ENCODE measurements at places on chromosomes 3 and 15.

DNA sequence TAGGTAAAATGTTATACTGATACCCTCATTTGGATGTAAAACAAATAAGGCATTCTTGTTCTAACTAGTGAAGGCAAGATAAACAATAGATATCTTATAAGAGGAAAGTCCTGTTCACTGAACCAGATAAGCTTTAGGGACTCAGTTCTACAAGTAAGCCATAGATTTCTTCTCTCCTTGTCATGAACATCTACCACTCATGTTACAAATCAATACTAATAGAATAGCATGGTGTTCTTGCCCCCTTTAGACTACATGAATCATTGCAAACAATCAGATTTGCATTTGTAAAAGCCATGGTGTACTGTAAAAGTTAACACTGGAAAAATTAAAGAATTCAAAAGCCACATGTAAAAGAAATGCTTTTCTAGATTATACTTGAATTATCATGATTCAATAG lies 500.1 kb downstream of the NLGN1 start:
- H3K27me3 ChIP-seq: no peaks in the 10 kb centered on the region
- no peaks in the 10 kb centered on the region for H3K4me1 ChIP-seq
- DNase-seq: no peak
- H3K4me3 ChIP-seq: no peak overlapping the region
- no peak overlapping the region for H3K27ac ChIP-seq
- H3K36me3 ChIP-seq: no peaks in the 10 kb centered on the region

DNA sequence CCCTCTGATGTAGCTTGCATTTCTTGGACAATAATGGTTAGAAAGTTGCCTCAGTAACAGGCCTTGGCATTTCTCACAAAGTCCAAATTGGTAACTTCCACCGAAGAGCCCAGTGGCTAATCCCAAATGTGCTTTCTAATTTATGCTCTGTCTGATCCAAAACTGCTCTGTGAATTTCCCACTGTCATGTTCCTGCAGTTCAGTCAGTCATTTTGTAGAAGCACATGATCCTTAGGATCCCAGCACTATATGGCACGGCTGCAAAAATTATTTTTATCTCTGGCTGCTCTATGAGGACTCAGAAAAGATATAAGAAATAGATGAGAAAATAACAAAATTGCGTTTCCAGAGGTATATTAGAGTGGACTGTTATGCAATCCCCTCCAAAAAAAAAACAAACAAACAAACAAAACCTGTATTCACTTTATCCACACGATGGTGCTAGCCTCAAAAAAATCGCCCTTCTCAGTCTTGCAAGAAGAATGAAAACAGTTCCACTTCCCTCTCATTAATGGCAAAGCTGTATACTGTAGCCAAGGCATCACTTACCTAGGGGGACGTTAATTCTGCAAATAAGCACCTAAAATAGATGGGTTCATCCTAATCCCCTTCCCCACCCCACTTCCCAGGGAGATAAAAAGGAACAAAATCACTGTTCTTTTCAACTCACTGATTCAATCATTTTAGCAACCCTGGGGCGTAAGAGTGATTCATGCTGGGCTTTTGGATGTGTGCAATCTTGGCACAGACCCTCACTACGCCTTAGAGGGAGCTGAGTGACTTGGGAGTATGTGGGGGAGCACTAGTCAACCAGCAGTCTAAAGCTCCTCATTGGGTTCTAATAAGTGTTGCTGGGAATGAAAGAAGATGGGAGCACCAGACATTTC lies 61.3 kb downstream of the TMCO5A start:
- no peak overlapping the region for H3K4me3 ChIP-seq
- no peak for DNase-seq
- H3K27me3 ChIP-seq: peaks cover 16% of the 10 kb centered on the region
- no peak overlapping the region for H3K27ac ChIP-seq
- no peaks in the 10 kb centered on the region for H3K4me1 ChIP-seq

- no peaks in the 10 kb centered on the region for H3K4me1 ChIP-seq
- H3K4me3 ChIP-seq: no peak overlapping the region
- no peaks in the 10 kb centered on the region for H3K36me3 ChIP-seq
- DNase-seq: no peak
Measured at GRCh38 chr3:118541796-118542195, 492.9 kb downstream of the IGSF11 start.

DNA sequence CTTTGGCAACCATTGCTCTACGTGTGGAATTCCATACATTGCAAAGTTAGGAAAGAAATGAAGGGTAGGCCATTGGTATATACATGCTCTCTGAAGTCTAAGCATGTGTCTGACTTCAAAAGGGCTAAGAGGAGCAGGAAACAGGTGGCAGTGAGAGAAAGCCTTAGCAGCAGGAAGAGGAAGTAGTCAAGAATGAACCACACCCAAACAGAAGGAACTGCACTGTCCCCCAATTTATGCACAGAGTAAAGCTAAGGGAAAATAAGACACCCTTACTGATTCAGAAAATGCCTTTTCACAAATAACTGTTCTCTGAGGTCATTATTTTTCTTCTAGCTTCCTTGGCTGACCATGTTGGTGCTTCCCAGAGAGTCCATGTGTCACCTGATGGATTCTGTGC lies 575.4 kb downstream of the NTRK3 start:
- no peaks in the 10 kb centered on the region for H3K36me3 ChIP-seq
- H3K27me3 ChIP-seq: no peaks in the 10 kb centered on the region
- no peak for DNase-seq
- H3K4me1 ChIP-seq: peaks cover 12% of the 10 kb centered on the region
- H3K4me3 ChIP-seq: no peak overlapping the region
